ENCODE measurements at places on chromosomes 3 and 15. TPM values are rescaled to one million over a fixed set of nuclear protein-coding genes. Genes with fewer than 3 reads are reported as not detected.

Gene CELSR3
- 26.3 TPM for total RNA-seq

Gene SERPINI2
- total RNA-seq, result not detected

Gene LRTM1
- 22.9 TPM for total RNA-seq

Gene SNTN
- not detected for total RNA-seq

Gene BBX
- total RNA-seq, result 105 TPM

Gene CKMT1B
- total RNA-seq, result 6.7 TPM

Gene HYAL1
- 1.1 TPM for total RNA-seq

Gene IQCF5
- total RNA-seq, result not detected

Gene SLC25A26
- total RNA-seq, result 22.2 TPM

Gene CHRFAM7A
- total RNA-seq, result 9.5 TPM

Gene GASK1A
- 24.4 TPM for total RNA-seq

Gene ST3GAL6
- total RNA-seq, result 7.3 TPM

Gene SGO1
- 6.6 TPM for total RNA-seq

Gene PPP1R14D
- total RNA-seq, result not detected

Gene SPSB4
- total RNA-seq, result 13.7 TPM

Gene TMEM207
- total RNA-seq, result not detected

Gene RBP2
- not detected for total RNA-seq

Gene PCOLCE2
- total RNA-seq, result 14.8 TPM

Gene GOLGA8G
- total RNA-seq, result not detected

Gene TOPAZ1
- not detected for total RNA-seq

Gene TRANK1
- 14.7 TPM for total RNA-seq

Gene CACNA2D3
- total RNA-seq, result 4.9 TPM

Gene FGF12
- total RNA-seq, result 13.0 TPM

Gene EDEM1
- total RNA-seq, result 25.0 TPM

Gene GRIP2
- total RNA-seq, result 9.1 TPM

Gene CCNB2
- total RNA-seq, result 21.2 TPM

Gene SUSD5
- total RNA-seq, result 3.9 TPM

Gene CSPG5
- total RNA-seq, result 81.9 TPM

Gene RBSN
- total RNA-seq, result 60.1 TPM

Gene LINGO1
- total RNA-seq, result 35.2 TPM

Gene ACTRT3
- 2.6 TPM for total RNA-seq

Gene NCKIPSD
- 17.0 TPM for total RNA-seq

Gene KIF9
- total RNA-seq, result 11.5 TPM

Gene SLC9C1
- 1.5 TPM for total RNA-seq

Gene GATM
- 49.4 TPM for total RNA-seq

Gene CHRM5
- 6.8 TPM for total RNA-seq

Gene TBCCD1
- total RNA-seq, result 30.2 TPM

Gene ST6GAL1
- 18.1 TPM for total RNA-seq

Gene DAZL
- not detected for total RNA-seq

Gene SCAMP5
- total RNA-seq, result 34.9 TPM

Gene SIDT1
- total RNA-seq, result 4.8 TPM

Gene NCBP2
- 68.5 TPM for total RNA-seq

Gene ZSCAN29
- 59.3 TPM for total RNA-seq

Gene CLRN1
- 12.0 TPM for total RNA-seq

Gene RARRES1
- 11.8 TPM for total RNA-seq

Gene PRKCI
- total RNA-seq, result 68.0 TPM

Gene GPR149
- total RNA-seq, result 3.8 TPM

Gene P2RY14
- total RNA-seq, result 4.9 TPM

Gene CCDC14
- total RNA-seq, result 125 TPM

Gene SPTBN5
- 7.1 TPM for total RNA-seq

Gene BFSP2
- total RNA-seq, result 299 TPM

Gene CCR5
- 0.11 TPM for total RNA-seq

Gene A4GNT
- 0.33 TPM for total RNA-seq

Gene PCNP
- total RNA-seq, result 167 TPM

Gene AMIGO3
- total RNA-seq, result not detected

Gene CHRNA5
- total RNA-seq, result 3.6 TPM

Gene RPP14
- total RNA-seq, result 17.6 TPM

Gene SLC6A20
- total RNA-seq, result 6.2 TPM

Gene CFAP44
- 16.9 TPM for total RNA-seq

Gene NCEH1
- total RNA-seq, result 7.3 TPM
